ENCODE measurements at places on chromosomes 12 and 14.

DNA sequence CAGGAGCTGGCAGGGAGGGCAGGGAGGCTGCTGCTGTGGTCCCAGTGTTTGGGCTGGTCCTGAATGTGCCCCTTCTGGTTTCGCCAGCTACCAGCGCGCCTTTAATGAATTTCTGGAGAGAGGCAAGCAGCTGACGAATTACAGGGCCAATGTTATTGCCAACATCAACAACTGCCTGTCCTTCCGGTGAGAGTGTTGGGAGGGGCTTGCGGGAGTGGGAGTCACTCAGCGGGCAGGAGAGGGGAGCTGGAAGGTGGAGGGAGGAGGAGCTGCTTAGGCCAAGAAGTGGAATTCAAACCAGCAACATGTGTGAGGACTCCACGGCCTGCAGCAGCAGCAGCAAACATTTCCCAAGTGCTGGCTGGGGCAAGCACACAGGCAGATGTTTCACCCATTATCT, 7.7 kb downstream of the TNFAIP2 start:
- peaks cover 11% of the 10 kb centered on the region for H3K36me3 ChIP-seq
- H3K27me3 ChIP-seq: no peaks in the 10 kb centered on the region
- peaks cover 35% of the 10 kb centered on the region for H3K4me1 ChIP-seq
- no peak overlapping the region for H3K27ac ChIP-seq
- DNase-seq: no peak
- no peak overlapping the region for H3K4me3 ChIP-seq

DNA sequence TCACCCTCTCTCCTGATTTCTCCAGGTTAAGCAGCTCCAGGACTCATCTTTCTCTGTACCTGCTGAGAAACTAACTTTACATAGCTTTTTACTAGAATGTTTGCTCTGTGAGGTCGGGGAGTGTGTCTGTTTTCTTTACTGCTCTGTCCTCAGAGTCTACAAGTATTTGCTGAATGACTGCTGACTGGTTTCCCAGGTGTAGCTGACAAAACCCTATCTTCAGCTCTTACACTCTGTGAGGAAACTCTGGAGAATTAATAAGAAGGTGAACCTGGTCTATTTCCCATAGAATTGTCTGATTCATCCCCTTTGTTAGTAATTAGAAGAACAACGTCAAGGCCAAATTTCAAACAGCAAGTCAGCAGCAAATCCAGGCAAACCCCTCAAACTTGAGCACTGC, 226.8 kb downstream of the ZFP36L1 start:
- H3K27me3 ChIP-seq: no peaks in the 10 kb centered on the region
- H3K36me3 ChIP-seq: no peaks in the 10 kb centered on the region
- H3K4me1 ChIP-seq: peaks cover 72% of the 10 kb centered on the region
- peak overlapping the region; percentile 29 for H3K27ac ChIP-seq

- no peak overlapping the region for H3K4me3 ChIP-seq
- no peaks in the 10 kb centered on the region for H3K4me1 ChIP-seq
- no peak overlapping the region for H3K27ac ChIP-seq
- no peaks in the 10 kb centered on the region for H3K36me3 ChIP-seq
- no peak for DNase-seq
Observed at GRCh38 chr14:62162998-62163589, 400.9 kb downstream of the SNAPC1 start.

- H3K27me3 ChIP-seq: no peaks in the 10 kb centered on the region
- H3K4me1 ChIP-seq: no peaks in the 10 kb centered on the region
- H3K4me3 ChIP-seq: no peak overlapping the region
- no peak overlapping the region for H3K27ac ChIP-seq
- no peak for DNase-seq
Observed at GRCh38 chr14:104101651-104102281, 16.3 kb downstream of the ASPG start.

GRCh38 chr14:91125271-91125660, 11.4 kb downstream of the DGLUCY start:
- peaks cover 14% of the 10 kb centered on the region for H3K4me1 ChIP-seq
- no peak overlapping the region for H3K27ac ChIP-seq
- no peak for DNase-seq
- H3K27me3 ChIP-seq: no peaks in the 10 kb centered on the region
- H3K4me3 ChIP-seq: no peak overlapping the region

DNA sequence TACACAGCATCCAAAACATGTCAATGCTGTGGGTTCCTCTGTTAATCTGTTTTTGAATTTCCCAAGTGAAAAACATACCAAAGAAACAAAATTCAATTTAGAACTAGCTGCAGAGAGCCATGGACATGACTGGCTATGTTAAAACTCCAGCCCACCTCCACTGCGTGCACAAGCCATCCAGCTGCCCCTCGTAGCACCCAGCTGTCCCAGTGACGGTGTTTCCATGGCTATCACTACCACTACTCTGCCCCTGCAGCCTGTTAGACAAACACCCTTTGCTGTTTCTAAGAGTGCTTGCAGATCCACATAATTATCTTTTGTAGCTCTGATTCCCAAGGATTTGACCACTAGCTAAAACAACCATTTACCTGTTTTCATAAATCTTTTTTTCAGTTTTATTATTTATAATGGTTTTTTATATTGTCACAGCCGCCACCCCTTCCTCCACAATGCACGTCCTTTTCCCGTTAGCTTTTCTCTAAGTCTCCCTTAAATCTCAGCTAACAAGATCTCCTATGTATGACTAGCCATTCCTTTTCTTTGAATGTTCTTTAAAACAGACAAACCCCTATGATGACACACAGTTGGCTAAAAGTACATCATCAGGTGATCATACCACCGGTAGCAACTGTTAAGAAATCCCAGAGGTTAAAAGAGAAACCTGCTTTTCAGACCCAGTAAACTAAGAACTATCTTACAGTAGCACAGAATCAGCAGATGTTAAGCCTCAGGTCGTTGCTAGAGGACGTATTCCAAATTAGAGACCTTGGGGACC, 37.8 kb upstream of the NAA30 start:
- no peaks in the 10 kb centered on the region for H3K4me1 ChIP-seq
- no peaks in the 10 kb centered on the region for H3K36me3 ChIP-seq
- no peak for DNase-seq
- no peaks in the 10 kb centered on the region for H3K27me3 ChIP-seq
- H3K27ac ChIP-seq: no peak overlapping the region

DNA sequence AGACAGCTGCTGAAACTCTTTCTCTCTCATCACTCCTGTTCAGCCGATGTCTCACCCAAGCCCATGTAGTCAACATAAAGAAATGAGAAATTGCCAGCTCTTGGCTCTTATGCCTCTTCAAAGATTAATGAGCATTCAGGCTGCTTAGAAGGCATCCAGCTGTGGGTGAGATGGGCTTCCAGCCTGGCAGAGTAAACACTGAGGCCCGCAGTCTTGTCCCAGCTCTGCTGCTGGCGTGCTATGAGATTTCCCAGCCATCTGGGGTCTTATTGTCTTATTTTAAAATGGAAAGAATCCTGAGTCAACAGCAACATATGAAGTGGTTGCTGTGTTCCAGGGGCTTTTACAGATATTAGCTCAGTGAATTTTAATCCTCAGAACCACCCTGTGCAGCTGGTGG, 12.6 kb downstream of the RXYLT1 start:
- peaks cover 4% of the 10 kb centered on the region for H3K36me3 ChIP-seq
- no peaks in the 10 kb centered on the region for H3K27me3 ChIP-seq
- no peak for DNase-seq
- H3K4me1 ChIP-seq: peaks cover 4% of the 10 kb centered on the region
- H3K4me3 ChIP-seq: no peak overlapping the region
- H3K27ac ChIP-seq: no peak overlapping the region

DNA sequence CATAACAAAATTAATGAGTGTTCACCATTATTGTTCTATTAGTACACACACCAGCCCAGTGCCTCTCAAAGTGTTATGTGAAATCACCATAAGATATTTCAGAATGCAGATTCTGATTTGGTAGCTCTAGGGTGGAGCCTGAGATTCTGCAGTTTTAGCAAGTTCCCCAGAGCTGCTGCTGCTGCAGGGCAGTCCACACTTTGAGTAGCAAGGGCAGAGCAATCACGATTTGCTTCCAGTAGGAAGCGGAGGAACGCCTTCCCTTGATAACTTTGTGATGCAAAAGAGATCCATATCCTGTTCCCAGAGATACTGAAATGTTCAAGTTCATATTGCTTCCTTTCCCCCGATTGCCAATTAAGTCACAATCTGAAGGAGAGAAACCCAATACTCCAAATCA, 57.9 kb downstream of the SLC17A8 start:
- no peak overlapping the region for H3K27ac ChIP-seq
- DNase-seq: no peak
- H3K4me1 ChIP-seq: no peaks in the 10 kb centered on the region
- H3K36me3 ChIP-seq: no peaks in the 10 kb centered on the region
- H3K27me3 ChIP-seq: no peaks in the 10 kb centered on the region
- no peak overlapping the region for H3K4me3 ChIP-seq

DNA sequence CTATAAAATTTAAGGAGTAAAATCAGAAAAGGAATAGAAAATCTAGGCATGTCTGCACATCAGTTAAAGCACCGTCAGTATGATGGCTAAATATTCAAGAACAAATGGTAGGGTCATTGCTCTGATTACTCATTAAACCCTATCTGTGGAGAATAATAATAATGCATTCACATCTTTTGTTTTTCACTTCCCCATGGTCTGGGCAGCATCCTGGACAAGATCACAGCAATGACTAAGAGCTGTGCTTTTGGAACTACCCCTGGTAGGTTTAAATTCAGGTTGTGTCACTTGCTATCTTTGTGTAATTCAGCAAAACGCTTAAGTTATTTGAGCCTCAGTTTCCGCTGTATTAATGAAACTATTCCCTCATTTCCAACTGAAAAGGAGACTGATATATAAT, 33.1 kb downstream of the C12orf42 start:
- DNase-seq: no peak
- no peaks in the 10 kb centered on the region for H3K36me3 ChIP-seq
- H3K4me3 ChIP-seq: no peak overlapping the region
- H3K27ac ChIP-seq: no peak overlapping the region
- no peaks in the 10 kb centered on the region for H3K27me3 ChIP-seq
- H3K4me1 ChIP-seq: no peaks in the 10 kb centered on the region

DNA sequence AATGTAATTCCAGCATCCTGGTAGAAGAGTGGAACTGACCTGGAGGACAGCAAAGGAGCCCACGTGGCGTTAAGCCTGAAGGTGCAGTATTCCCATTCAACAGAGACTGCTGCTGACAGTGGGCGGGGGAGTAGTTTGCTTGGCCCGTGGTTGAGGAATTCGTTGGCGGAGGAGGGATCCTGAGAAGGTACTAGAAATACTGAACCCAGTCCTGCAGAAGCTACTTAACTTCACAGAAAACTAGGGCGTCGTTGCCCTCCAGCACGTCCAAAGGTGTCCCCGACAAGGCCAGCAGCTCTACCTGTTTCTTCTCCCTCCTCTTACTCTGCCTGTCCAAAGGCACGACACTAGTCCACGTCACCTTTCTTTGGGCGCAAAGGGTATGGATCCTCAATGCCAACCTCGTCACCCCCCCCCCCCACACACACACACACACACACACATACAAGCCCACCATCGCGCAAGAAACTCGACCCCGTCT, 303 bp downstream of the PUS7L start:
- peak overlapping the region; percentile 4 for H3K27ac ChIP-seq
- peak overlapping the region; percentile 68 for H3K4me3 ChIP-seq
- no peaks in the 10 kb centered on the region for H3K27me3 ChIP-seq
- H3K36me3 ChIP-seq: no peaks in the 10 kb centered on the region
- H3K4me1 ChIP-seq: peaks cover 3% of the 10 kb centered on the region

DNA sequence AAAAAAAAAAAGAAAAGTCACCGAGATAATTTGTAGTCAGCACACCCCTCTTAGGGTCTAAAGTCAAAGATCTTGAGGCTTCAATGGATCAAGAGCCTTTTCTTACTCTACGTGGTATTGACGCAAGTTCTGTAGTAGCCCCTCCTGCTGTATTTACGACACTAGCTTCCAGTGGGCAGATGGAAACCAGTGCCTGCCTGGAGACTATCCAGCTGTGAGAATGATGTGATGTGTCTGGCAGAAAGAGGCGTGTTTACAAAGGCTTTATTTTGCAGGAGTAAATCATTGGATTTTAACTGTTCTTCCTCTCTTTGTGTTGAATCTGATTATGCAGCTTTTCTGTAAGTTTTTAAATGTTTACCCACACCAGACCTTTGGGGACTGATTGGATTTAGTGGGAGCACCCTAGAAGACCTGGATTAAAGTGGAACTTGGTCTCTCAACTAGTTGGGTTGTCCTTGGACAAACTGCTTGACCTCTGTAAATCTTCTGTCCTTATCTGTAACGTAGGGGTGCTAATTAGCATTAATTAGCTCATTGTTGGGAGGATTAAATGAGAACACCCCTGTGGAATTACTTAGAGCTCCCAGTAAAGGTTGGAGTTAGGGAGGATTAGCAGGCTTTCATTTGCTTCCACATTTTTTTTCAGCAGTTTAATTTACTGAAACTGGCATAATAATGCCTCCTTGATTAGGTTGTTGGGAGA, 72.4 kb downstream of the RASSF3 start:
- no peak for DNase-seq
- H3K27ac ChIP-seq: no peak overlapping the region
- H3K27me3 ChIP-seq: no peaks in the 10 kb centered on the region

DNA sequence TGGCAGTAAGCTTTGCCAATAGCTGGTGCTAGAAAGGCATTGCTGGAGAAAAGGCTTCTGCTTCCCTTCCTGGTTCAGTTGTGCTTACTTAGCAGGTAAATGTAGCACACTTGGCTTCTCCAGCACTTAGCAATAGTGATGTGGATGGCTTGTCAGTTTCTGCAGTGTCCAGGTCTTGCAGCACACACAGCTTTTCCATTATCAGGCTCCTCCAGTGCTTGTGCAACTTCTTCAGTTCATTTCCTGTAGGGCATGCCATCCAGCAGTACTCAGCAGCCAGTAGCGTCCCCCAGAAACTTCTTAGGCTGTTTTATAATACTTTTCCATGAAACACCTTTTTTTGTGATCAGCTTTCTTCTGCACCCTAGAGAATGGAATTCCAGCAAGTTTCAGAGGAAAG, 154.6 kb downstream of the SLC6A15 start:
- H3K36me3 ChIP-seq: no peaks in the 10 kb centered on the region
- no peak overlapping the region for H3K4me3 ChIP-seq
- H3K27me3 ChIP-seq: no peaks in the 10 kb centered on the region
- no peak for DNase-seq

GRCh38 chr14:98984027-98984718, 287.8 kb downstream of the BCL11B start:
- no peak overlapping the region for H3K4me3 ChIP-seq
- H3K27me3 ChIP-seq: no peaks in the 10 kb centered on the region
- H3K27ac ChIP-seq: no peak overlapping the region
- no peaks in the 10 kb centered on the region for H3K36me3 ChIP-seq
- no peak for DNase-seq

DNA sequence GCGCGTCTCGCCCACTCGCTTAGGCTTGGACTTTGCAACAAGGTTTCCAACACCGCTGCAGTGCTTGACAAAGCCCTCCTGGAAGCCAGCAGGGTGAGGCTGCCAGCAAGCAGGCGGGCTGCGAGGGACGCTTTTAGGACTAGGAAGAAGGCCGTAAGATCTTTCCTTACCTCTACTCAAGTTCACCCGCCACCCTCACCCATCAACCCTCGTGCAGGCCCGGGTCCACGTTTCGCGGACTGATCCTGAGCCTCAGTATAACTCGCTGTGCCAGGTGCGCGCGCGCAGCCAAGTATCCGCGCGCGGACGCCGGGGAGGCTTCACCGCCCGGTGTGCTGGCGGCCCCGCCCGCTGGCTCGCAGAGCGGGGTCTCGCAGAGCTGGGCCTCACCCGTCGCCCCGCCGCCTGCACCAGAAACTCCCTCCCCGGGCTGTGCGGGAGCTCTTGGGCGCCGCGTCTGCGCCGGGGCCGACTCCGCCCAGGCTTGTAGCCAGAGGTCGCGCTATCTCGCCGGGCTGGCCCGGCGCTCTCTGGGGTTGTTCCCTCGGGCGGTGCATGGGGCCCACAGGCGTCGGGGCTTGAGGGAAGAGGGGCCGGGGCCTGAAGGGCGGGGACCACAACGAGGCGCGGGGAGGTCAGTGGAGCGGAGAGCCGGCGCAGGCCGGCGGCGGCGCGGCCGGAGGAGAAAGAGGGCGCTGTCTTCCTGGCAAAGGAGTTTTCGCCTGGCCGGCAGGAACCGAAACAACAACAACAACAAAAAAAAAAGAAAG, 7.6 kb upstream of the SIX1 start:
- DNase-seq: no peak
- no peaks in the 10 kb centered on the region for H3K36me3 ChIP-seq
- H3K4me1 ChIP-seq: peaks cover 12% of the 10 kb centered on the region
- peak overlapping the region; percentile 90 for H3K4me3 ChIP-seq

All from liver (tissue), 10 donors.